ENCODE measurements at places on chromosomes 11 and 22.

DNA sequence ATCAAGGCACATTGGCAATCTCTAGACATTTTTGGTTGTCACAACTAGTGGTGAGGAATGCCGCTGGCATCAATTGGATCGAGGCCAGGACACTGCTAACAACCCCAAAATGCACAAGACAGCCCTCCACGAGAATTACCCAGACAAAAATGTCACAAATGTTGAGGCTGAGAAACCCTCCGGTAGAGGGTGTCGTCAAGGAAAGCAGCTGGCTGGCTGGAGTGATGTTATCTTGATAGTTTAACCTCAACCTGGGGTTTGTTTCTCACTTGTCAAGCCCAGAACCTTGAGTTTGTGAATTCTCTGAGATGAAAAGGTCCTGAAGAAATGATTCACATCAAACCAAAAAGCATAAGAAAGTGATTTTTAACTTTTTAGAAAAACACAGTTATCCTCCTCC is 21.1 kb upstream of the TMPRSS13 start:
- DNase-seq, result peak; percentile 52

GRCh38 chr11:22787055-22787454 is 42.5 kb downstream of the SVIP start:
- no peak for DNase-seq

DNA sequence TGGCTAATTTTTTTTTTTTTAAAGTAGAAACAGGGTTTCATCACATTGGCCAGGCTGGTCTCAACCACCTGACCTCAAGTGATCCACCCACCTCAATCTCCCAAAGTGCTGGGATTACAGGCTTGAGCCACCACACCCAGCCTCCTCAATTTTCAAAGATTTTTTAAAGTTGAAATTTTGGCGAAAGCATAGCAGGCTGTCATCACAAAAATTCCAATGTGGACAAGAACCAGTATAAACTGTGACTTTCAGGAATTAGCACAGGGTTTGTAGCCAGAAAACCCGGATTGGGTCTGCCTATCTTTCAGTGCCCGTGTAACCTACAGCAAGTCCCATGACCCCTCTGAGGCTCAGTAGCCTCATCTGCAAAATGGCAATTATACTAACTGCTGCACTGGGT is 80.2 kb downstream of the SGSM3 start:
- no peak for DNase-seq

GRCh38 chr22:26360169-26360885 is 68.7 kb upstream of the ASPHD2 start:
- peak; percentile 75 for DNase-seq

DNA sequence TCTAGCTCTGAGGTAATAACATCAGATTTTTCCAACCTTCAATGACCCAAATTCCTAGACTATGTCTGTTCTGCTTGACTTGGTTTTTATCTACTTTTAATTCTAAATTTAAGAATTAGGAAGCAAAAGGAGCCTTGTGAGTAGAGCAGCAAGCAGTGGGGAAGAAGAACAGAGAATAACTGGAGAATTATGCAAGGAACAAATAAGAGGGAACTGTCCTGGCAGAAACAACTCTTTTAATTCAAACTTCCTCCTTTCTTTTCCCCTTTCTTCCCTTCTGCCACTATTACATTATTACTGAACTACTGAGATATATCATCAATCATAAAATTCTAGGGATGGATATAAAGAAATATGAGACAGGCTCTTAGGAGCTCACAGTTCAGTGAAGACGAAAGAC is 276.1 kb downstream of the SBF2 start:
- DNase-seq, result peak; percentile 45

DNA sequence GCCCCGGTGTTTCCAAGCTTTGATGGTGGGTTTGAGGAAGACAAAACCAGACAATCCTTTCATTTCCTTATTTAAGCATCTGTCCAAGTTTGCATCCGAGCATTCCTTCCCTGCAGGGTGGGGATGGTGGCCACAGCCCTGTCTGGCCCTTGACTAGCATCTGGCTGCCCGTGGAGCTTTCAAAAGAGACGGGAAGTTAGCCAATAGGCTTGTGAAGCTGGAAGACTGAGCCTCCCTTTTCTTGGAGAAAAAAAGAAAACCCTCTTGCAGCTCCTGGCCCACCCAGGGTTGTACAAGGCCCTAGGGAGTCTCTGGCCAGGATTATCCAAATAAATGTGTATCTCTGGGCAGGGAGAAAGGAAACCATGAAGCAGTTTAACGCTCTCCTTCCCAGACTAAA is 60.6 kb downstream of the MICAL2 start:
- peak; percentile 29 for DNase-seq

- DNase-seq, result no peak
Measured at GRCh38 chr11:111445586-111445985, 66.5 kb upstream of the POU2AF1 start.

DNA sequence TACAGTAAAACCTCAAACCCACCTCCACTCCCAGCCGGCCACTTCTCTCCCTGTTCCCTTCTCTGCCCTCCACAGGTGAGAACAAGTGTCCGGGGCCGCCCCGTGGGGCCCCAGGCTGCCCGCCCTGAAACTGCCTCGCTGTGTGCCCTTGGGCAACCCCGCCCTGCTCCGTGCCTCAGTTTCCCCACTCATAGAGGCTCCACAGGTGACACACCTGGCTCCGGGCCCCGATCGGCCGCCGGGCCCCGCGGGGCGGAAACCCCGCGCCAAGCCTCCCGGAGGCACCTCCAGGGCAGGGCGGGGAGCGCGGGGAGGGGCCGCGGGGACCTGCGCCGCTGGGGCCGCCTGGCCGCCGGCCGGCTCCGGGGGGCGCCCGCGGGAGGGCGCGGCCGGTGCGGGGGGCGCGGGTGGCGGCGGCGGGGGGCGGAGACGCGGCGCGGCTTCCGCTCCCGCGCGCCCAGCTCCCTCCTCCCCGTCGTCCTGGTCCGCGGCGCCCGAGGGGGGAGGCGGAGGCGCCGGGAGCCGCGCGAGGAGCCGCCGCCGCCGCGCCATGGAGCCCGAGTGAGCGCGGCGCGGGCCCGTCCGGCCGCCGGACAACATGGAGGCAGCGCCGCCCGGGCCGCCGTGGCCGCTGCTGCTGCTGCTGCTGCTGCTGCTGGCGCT is at the start of gene LRP5:
TSS of gene LRP5 (plus strand) at position 475 of the 663 bp plus-strand sequence. CDS start at position 599, 124 bp downstream.
- peak; percentile 42 for DNase-seq

DNA sequence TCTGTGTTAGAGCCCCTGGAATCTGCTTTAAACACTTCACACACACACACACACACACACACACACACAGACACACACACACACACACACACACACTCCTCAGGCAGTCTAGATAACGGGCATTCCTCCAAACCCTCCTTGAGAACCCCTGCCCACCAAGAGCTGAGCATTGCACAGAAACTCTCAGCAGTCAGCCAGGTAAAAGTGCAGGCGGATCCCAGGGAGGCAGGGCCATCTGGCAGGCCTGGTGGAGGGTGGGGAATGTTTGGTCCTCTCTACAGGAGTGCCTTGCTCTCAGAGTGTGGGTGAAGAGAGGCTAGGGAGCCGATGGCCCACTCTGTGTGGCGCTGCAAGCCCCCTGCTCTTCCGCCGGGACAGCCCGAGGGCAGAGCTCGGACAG is 190.2 kb downstream of the BUD13 start:
- no peak for DNase-seq

DNA sequence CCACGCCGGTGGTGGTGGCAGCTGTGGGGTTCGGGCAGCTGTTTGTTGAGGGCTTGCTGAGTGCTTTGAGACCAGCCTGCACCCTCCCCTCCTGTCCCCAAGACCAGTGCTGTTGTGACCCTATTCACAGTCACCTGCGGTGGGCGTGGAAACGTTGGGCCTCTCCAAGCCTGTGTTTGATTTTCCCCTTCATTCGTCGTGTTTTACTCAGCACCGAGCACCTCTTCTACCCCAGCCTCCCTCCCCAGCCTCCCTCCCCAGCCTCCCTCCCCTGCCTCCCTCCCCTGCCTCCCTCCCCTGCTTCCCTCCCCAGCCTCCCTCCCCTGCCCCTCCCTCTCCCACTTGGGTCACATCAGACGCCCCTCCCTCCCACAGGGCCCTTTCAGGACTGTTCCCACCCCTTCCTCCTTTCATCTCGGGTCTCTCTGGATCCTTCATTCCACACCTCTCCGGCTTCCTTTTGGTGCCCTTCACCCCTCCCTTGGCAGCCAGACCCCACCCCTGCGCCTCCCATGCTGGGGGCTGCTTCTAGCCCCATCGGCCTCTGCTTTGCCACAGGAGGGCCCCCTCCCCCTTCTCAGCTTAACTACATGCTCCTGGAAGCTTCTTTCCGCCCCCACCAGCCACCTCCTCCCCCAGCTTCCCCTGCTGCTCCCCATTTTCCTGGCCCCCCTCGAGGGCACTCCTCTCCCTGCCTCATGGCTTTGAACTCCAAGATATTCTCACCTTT is 14.8 kb downstream of the FRMD8 start:
- DNase-seq, result no peak

- no peak for DNase-seq
Measured at GRCh38 chr11:130145975-130146776, 13.4 kb upstream of the ST14 start.

DNA sequence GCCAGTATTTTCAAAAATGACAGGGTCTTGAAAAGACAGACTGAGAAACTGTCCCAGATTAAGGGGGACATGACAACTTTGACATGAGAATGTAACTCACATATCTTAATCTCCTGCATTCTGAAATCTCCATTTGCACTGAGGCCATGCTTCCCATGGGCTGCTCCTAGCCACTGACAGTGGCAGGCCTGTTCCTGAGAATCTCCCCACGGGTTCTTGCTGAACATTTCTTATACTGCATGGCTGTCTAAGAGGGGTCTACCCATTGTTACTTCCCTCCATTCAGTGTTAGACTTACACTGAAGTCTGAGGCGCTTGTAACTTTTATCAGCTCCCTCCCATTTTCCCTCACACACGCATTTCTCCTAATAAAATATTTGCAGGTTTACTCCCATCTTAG is 1.5 kb downstream of the CEP295 start:
- DNase-seq, result no peak

GRCh38 chr22:32646476-32646875 is 155.0 kb upstream of the TIMP3 start:
- DNase-seq, result no peak
